ENCODE measurements at places on chromosomes 3 and 15.

GRCh38 chr3:4245671-4246070 lies 57.5 kb upstream of the SETMAR start:
- DNase-seq = no peak

GRCh38 chr15:57148262-57148661 lies 228.0 kb upstream of the CGNL1 start:
- DNase-seq = no peak

GRCh38 chr15:34056911-34057310 lies 17.9 kb upstream of the AVEN start:
- DNase-seq = no peak

DNA sequence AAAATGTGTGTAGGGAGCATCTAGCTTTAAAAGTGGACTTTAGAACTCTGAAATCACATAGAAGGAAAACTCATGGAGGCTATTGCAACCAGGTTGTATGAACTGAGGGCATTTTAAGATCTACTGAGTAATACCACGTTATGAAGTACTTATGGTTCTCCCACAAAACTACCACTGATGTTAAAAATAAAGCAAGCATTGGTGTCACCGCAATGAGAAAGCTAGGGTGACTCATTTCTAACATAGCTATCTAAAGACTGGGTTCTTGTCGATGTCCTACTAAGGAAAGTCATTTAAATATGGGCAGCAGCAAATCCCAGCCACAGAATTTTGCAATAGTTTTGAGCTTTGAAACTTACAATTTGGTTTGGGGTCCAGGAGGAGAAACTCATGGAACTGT lies 584.8 kb downstream of the DIPK2A start:
- DNase-seq = no peak

DNA sequence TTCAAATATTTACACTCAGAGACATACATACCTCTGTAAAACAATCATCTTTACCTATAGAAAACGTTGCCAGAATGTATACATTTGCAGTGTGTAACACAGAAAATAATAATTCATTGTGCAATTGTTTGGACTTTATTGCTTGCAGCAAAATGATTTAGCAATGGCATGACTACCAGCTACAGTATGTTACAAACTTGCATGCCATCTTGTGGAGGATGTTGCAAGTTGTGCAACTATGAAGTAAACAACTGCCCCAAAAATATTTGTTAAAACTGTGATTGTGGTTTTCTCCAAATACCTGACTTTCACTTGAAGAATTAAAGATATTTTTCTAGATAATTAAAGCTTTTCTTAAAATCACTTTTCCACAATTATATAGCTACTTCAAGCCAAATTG lies 27.1 kb upstream of the C3orf49 start:
- DNase-seq = no peak

DNA sequence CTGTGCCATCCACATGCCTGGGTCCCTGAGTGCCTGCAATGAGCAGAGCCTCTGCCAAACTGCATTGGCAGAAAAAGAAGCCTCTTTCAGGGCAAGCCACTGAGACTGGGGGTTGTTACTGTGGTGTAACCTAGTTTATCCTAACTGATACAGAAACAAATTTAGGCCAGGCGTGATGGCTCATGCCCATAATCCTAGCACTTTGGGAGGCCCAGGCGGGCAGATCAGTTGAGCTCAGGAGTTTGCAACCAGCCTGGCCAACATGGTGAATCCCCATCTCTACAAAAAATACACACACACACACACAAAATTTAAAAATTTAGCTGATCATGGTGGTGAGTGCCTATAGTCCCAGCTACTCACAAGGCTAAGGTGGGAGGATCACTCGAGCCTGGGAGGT lies 221.6 kb downstream of the TBC1D2B start:
- DNase-seq = no peak

DNA sequence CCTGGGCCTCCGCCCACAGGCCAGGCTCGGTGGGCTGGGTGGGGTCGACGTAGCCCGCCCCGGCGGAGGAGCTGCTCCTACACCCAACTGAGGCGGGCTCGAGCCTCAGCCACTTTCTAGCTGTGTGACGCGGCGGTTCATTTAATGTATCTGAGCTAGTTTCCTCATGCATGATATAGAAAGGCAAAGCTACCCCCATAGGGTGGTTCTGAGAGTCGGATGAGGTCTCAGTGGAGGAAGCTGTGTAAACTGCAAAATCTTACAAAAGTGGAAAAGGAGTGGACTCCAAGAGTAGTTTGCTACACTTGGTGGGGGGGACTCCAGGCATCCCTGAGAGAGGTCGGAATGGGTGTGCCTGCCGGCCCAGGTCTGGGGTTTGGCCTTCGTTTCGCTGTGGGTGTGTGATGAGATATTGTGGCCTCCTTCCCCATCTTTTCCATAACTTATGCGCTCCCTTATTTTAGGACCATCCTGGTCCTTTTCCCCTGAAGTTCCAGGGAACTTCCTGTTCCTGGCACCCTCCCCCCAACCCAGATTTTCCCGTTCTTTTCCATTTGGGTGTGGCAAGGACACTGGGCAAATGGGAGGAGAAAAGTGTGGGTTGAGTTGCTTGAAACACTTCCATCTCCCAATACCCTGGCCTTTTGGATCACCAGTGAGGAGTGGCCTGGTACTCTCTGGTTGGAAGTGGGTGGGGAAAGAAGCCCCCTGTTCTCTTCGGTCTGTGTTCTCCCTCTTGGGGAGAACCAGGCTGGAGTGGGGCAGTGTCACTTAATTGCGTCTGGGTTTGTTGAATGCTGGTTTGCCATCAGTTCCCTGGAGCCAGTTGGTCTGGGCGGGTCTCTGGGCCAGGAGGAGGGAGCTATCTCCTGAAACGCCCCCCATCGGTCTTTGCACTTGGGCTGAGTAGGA lies 1.1 kb downstream of the PDIA5 start:
- DNase-seq = no peak

- no peak for DNase-seq
Observed at GRCh38 chr3:22659651-22660475, 543.3 kb upstream of the UBE2E2 start.

DNA sequence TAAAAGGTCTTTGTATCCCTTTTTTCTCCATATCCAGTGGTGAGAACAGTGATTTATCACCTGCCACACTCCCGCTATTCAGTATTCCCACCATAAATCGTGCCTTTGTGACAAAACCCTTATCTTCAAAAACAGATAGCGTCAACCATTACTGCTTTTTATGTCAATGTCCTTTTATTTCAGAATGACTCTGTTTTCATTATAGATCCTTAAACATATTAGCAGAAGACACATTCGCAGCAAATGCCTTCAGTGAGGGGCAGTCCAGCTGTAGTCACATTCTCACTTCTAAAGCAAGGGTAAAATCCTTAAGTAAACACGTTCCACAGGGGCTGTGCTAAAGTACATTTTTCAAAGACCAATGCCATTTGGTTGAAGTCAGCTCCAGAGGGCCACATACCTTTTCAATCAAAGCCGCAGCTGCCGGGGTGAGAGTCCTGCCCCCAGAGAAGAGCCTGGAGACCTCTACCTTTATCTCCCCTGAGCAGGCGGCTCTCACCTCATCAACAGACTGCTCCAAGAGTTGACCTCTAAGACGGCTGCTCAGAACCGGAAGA lies 53.4 kb downstream of the PDZRN3 start:
- DNase-seq = no peak

DNA sequence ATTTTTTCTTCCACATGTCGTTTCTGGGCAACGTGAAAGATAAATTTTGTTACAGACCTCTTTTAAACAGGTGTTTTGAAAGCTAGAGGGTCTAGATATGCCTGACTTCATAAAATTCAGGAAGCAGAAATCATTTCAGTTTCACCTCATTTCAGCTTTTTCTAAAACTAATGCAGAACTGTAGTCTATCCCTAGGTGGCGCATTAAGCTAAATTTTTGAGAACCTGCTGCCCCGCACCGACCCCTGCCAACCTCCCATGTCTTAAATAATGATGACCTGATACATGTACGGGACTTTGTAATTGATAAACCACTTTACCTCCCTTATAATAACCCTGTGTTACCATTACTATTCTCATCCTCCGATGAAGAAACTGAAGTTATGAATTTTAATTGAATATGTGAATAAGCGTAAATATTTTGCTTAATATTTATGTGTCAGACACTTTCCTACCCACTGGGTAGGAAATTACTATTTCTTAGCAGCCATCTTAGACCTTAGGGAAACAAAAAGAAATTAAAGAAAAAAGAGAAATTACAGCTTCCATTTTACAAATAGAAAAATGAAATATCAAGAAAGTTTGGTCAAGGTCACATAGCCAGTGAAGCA lies 78.7 kb upstream of the GCNT3 start:
- no peak for DNase-seq

- no peak for DNase-seq
Observed at GRCh38 chr3:58829321-58830000, 162.9 kb upstream of the FAM3D start.

DNA sequence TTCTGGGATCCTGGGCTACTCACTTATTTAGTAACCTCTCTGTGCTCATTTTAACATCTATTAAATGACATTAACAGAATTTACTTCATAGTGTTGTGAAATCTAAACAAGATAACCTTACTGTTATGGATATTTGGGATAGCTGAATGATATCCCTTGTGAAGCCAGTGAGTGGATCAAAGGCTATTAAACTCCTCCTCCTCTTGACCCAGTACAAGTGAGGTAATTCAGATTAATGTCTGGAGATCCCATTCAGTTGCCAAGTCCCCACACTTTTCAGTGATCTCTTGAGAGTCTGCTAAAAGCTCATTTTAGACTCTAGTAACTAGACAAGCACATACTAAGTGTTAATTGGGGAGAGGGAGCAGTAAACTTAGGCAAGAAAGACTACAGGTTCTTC lies 2.5 kb upstream of the ANKRD28 start:
- no peak for DNase-seq

GRCh38 chr15:40900256-40901052 lies 6.2 kb downstream of the VPS18 start:
- no peak for DNase-seq

- DNase-seq = no peak
Observed at GRCh38 chr15:99303907-99304306, 52.6 kb downstream of the LRRC28 start.

- DNase-seq = no peak
Observed at GRCh38 chr3:184676927-184677326, 34.9 kb downstream of the MAGEF1 start.

GRCh38 chr3:115525731-115526130 lies 97.6 kb upstream of the GAP43 start:
- DNase-seq = no peak

DNA sequence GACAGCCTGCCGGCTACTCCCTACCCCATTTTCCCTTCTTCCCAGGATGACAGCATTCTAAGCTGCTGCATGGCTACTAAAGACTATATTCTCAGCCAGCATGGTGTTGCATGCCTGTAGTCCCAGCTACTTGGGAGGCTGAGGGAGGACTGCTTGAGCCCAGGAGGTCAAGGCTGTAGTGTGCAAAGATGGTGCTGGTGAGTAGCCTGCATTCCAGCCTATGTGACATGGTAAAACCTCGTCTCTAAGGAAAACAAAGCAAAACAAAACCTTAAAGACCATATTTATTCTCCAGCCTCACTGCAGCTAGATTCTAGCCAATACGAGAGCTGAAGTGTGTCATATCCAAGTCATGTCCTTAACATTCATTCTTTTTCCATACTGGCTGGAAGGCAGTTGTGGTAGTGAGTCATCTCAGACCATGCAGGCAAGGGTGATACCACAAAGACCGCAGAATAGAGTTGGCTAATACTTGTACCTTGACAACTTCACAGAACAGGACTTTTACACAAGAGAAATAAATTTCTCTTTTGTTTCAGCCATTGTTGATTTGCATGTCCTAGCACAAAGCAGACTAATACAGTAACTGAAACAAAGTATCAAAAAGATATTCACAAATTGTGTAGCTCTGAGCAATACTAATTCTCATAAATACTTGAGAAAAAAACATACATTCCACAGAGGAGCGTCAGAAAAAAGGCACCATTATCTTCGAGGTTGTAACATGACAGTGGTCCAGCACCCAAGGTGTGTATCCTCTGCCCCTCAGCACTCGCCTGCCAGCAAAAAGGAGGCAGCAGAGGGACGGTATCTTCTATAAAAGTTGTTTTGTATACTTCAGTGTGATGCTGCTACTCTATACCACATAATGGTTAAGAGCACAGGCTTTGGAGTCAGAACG lies 14.8 kb downstream of the PBRM1 start:
- DNase-seq = no peak

DNA sequence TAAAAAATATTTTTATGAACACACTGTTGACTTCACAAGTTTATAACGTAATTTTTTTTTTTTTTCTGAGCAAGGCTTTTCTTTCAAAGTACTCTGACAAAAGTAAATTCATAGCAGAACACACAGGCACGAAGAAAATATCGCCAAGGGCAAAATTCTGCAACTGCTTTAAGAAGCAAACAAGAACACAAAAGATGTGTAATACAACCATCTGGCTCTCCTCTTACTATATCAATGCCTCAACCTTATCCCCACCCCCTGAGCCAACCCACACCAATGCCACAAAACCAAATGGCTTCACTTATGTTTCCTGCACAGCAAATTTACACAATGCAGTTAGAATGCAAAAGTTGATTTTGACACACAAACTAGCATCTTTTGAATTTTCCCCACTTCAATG lies 274.2 kb downstream of the FOXP1 start:
- no peak for DNase-seq

- no peak for DNase-seq
Observed at GRCh38 chr3:123423031-123423430, 25.9 kb downstream of the ADCY5 start.

DNA sequence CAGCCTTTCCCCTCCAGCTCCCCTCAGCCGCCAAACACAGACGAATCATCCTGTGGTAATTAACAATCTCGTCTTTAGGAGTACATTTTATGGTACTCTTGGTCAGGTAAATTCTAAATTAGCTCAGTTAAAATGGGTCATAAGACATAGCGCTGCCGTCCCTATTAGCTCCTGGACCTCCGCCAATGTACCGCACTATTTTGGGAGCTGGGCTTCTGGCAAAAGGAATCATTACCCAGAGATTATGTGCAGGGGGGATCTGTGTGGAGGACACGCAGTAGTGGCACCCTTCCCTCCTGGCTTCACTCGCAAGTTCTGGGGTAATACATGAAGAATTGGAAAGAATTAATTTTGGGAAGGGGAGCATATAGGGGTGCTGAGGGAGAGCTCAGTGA lies 68.6 kb upstream of the ONECUT1 start:
- no peak for DNase-seq

- no peak for DNase-seq
Observed at GRCh38 chr3:169660709-169661360, 2.7 kb downstream of the MECOM start.

DNA sequence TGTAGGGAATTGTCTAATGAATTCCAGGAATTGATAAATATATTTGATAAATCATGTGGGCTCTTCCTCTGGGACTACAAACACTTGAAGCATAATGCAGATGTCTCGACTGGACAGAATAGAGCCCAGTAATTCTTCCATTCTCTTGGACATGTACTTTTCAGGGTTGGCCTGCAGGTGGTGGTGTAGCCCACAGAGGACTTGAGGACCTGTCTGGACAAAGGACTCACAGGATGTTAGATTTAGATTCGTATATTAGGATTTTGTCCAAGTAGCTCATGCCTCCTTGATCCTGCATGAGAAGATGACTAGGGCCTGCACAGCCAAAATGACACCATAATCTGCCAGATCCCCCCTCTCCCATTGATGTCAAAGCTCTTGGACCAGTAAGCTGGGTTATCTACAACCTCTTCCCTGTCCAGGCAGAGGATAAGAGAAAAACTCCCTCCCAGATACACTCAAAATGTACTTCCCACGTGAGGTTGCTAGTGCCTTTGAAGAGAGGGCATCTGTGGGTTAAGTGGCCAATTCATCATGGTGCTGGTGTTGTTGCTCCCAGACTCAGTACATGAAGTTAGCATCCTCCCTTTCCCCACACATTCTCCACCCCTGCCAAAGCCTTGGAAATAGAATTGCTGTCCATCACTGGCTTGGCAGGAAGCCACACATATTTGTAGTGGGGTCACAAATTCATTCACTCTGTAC lies 88.6 kb upstream of the ZNF280D start:
- DNase-seq = peak; percentile 9

Measured in stimulated activated CD8-positive, alpha-beta memory T cell treated with anti-CD3 and anti-CD28 coated beads, Interleukin-7, amount 100 ng/mL, for 1 hour (primary cell).